ENCODE measurements at places on chromosomes 3 and 15. TPM values are rescaled to one million over a fixed set of nuclear protein-coding genes. Genes with fewer than 3 reads are reported as not detected.

Gene C3orf49
- not detected for polyA plus RNA-seq

Gene GATM
- polyA plus RNA-seq: 8.1 TPM

Gene CATSPER2
- 1.6 TPM for polyA plus RNA-seq

Gene FSTL1
- 41.6 TPM for polyA plus RNA-seq

Gene PCOLCE2
- polyA plus RNA-seq: 114 TPM

Gene GALNT15
- polyA plus RNA-seq: 48.2 TPM

Gene SLC24A5
- polyA plus RNA-seq: not detected

Gene GPR27
- 0.95 TPM for polyA plus RNA-seq

Gene CEP19
- polyA plus RNA-seq: 5.3 TPM

Gene NUP210
- 4.5 TPM for polyA plus RNA-seq

Gene TMCO5A
- polyA plus RNA-seq: 0.15 TPM

Gene A4GNT
- 0.14 TPM for polyA plus RNA-seq

Gene FBLN2
- 91.1 TPM for polyA plus RNA-seq

Gene MYO5A
- 3.0 TPM for polyA plus RNA-seq

Gene RAB6B
- 3.2 TPM for polyA plus RNA-seq

Gene TTLL13
- 0.08 TPM for polyA plus RNA-seq

Gene SLC15A2
- polyA plus RNA-seq: 1.3 TPM

Gene CCR9
- polyA plus RNA-seq: not detected

Gene ALDH1A2
- polyA plus RNA-seq: 15.6 TPM

Gene B3GNT5
- 12.1 TPM for polyA plus RNA-seq

Gene MNS1
- polyA plus RNA-seq: 0.85 TPM

Gene PLA2G4D
- polyA plus RNA-seq: not detected

Gene COL8A1
- 11.7 TPM for polyA plus RNA-seq

Gene RARRES1
- 147 TPM for polyA plus RNA-seq

Gene KNG1
- 0.04 TPM for polyA plus RNA-seq

Gene FGD5
- polyA plus RNA-seq: 3.4 TPM

Gene PLS1
- 7.6 TPM for polyA plus RNA-seq

Gene TMEM42
- 12.9 TPM for polyA plus RNA-seq

Gene CHRNA5
- 1.1 TPM for polyA plus RNA-seq
